ENCODE measurements at places on chromosomes 7 and 10.

GRCh38 chr10:11551916-11552602, 59.4 kb downstream of the USP6NL start:
- H3K27ac ChIP-seq: no peak overlapping the region
- peaks cover 14% of the 10 kb centered on the region for H3K36me3 ChIP-seq
- DNase-seq: no peak
- no peak overlapping the region for H3K4me3 ChIP-seq

DNA sequence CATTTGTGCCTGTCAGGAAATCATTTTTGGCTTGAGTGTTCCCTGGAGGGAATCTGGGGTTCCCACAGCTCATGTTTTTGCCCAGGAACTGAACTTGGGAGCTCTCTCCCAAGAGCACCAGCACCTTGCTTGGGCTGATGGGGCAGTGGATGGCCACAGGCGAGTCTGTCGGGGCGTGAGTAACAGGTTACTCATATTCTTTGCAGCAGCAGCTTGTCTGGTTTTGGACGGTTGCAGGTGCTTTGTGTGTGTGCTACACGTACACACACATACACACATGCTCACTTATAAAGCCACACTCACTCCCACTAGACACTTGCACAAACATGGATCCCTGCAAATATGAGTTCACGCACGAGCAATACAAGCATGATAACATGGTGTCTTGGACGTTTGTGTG, 2.9 kb upstream of the PALD1 start:
- H3K4me1 ChIP-seq: peaks cover 17% of the 10 kb centered on the region
- H3K27me3 ChIP-seq: peaks cover 19% of the 10 kb centered on the region
- no peak overlapping the region for H3K27ac ChIP-seq
- peak overlapping the region; percentile 62 for H3K4me3 ChIP-seq

GRCh38 chr7:136685501-136686173, 182.8 kb upstream of the CHRM2 start:
- DNase-seq: no peak
- no peaks in the 10 kb centered on the region for H3K27me3 ChIP-seq
- no peaks in the 10 kb centered on the region for H3K36me3 ChIP-seq

GRCh38 chr7:1025743-1026581, 18.4 kb upstream of the GPR146 start:
- peaks cover 20% of the 10 kb centered on the region for H3K4me1 ChIP-seq
- H3K4me3 ChIP-seq: peak overlapping the region; percentile 75
- H3K27ac ChIP-seq: no peak overlapping the region
- H3K27me3 ChIP-seq: peaks cover 2% of the 10 kb centered on the region

DNA sequence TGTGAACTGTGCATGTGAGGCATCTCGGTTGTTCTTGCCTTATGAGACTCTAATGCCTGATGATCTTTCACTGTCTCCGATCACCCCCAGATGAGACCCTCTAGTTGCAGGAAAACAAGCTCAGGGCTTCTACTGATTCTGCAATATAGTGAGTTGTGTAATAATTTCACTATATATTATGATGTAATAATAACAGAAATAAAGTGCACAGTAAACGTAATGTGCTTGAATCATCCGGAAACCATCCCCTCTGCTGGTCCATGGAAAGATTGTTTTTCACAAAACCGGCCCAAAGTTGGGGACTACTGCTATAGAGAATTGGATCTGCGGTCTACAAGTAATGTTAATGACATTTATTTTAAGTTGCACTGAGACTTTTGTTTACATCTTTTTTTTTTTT, 126.7 kb downstream of the TPST1 start:
- H3K27ac ChIP-seq: no peak overlapping the region
- H3K27me3 ChIP-seq: no peaks in the 10 kb centered on the region
- H3K4me3 ChIP-seq: no peak overlapping the region
- peaks cover 12% of the 10 kb centered on the region for H3K36me3 ChIP-seq
- no peak for DNase-seq

GRCh38 chr10:31830887-31831286, 97.7 kb downstream of the ARHGAP12 start:
- H3K4me3 ChIP-seq: no peak overlapping the region
- peaks cover 3% of the 10 kb centered on the region for H3K36me3 ChIP-seq
- no peak for DNase-seq

DNA sequence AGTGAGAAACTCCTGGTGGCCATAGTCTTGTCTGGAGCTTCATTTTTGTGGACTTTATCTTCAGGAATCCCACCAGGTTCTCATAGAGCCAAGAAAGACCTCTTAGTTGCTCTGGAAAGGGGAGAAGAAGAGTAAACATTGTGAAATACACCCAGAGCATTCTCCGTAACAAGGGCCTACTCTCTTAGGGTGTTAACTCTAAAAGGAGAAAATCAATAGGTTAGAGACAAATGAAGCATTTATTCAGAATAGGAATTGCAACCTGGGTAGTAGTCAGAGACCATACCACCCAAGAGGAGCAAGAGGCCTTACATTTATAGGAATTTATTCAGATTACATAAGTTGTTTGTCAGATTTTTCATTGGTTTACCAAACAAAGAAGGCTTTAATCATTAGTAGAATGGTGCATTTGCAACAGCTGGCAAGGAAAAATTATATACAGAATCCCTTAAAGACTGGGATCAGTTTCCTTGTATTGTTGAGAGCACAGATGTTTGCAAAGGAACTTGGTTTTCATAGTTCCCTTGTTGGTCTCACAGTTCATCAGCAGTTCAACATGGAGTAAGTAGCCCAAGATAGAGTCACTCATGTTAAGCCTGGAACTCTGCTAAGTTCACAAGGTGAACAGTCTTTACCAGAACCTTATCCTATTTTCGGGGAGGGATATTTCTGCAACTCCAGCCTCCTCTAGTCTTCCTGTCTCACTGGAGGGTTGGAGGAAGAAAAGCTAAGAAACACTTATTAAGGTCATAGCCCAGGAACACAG, 53.2 kb upstream of the TMEM140 start:
- no peaks in the 10 kb centered on the region for H3K4me1 ChIP-seq
- H3K27me3 ChIP-seq: no peaks in the 10 kb centered on the region
- H3K36me3 ChIP-seq: no peaks in the 10 kb centered on the region
- H3K27ac ChIP-seq: no peak overlapping the region

- no peak overlapping the region for H3K4me3 ChIP-seq
- no peak overlapping the region for H3K27ac ChIP-seq
- peaks cover 20% of the 10 kb centered on the region for H3K36me3 ChIP-seq
- H3K4me1 ChIP-seq: no peaks in the 10 kb centered on the region
- no peak for DNase-seq
- no peaks in the 10 kb centered on the region for H3K27me3 ChIP-seq
These were observed 11.8 kb downstream of the ZKSCAN1 start for GRCh38 chr7:100027197-100027596.

DNA sequence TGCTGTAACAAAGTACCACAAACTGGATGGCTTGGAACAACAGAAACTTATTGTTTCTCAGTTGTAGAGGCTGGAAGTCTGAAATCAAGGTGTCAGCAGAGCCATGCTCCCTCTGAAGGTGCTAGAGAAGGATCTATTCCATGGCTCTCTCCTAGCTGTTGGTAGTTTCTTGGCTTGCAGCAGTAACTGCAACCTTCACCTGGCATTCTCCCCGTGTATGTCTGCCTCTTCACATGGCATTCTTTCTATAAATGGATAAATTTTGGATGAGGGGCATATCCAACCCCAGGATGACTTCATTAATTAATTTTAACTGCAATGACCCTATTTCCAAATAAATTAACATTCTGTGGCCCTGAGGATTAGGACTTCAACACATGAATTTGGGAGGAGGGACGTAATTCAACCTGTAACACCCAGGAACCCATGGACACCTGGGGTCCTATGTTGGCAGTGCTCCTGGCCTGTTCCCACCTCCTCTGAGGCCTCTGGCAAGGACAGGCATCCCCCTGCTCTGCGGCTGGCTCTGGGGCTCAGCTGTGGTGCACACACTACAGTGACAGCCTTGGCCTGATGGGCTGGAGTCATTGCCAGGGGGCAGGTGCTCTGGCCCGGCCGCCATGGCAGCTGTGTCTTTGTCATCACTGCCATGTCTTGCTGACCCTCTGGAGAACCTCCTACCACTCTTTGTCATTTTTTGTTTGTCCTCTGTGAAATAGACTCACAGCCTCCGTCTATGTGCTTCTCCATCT, 30.8 kb downstream of the LSMEM1 start:
- no peak overlapping the region for H3K4me3 ChIP-seq
- H3K36me3 ChIP-seq: no peaks in the 10 kb centered on the region
- no peak for DNase-seq
- H3K27me3 ChIP-seq: no peaks in the 10 kb centered on the region

DNA sequence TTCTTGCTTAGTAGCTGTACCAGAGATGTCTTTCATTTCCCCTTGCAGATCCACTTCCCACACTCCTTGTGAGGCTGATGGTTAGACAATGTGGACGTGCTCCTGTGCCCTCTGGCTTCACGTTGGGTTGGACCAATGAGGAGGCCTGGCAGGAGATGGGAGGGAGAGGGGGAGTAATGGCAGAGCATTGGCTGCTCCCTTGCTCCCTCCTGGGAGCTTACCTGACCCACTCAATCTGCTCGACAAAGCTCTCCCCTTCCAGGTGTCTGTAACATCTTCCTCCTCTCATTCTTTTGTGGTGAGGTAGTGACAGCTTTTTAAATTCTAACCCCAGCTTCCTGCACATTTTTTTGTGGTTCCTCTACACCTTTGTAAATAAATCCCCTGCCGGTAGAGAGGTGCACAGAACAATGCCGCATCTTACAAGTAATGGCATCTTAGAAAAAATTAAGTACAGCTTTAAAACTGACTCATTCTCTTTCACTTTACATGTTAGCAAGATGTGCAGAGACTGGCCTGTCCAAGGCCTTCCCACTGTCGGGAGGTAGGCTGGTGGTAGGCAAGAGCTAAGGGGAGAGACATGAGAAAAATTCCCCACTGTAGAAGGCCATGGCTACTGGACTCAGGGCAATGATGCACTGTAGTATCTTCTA, 134.3 kb downstream of the HTR7 start:
- DNase-seq: no peak
- no peaks in the 10 kb centered on the region for H3K36me3 ChIP-seq
- H3K4me3 ChIP-seq: no peak overlapping the region
- peaks cover 3% of the 10 kb centered on the region for H3K4me1 ChIP-seq
- no peaks in the 10 kb centered on the region for H3K27me3 ChIP-seq

- no peaks in the 10 kb centered on the region for H3K36me3 ChIP-seq
- peaks cover 8% of the 10 kb centered on the region for H3K27me3 ChIP-seq
- no peak overlapping the region for H3K27ac ChIP-seq
- no peak overlapping the region for H3K4me3 ChIP-seq
These were observed 384.0 kb downstream of the SORCS3 start for GRCh38 chr10:105025092-105025491.

DNA sequence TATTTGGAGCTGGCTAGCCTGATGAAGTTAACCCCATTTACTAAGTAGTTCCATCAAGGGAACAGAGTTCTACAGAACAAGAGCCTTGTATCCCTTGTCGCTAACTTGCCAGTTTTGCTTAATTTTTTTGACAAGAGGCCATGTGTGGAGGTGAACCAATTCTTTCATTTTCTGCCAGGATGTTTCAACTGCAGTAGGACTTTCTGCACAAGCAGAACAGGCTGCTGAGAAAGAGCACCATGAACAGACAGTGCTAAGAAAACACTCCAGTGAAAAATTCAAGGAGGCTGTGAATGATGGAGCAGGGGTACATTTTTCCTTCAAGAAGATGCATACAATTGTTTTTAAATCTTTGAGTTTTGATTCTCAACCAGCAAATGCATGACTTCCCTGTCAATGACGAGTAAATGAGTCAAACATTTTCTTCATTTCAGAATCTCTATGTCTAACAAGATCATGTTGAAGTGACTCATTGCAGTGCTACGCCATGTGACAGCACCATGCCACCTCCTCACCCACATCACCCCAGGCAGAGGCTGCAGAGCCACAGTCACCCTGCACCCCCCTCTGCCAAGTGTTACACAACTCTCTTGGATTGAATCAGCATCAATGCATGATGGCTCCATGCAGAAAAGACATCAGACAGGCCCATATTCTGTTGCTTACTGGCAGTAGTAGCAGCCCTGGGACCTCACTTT, 193.1 kb downstream of the COBL start:
- H3K4me1 ChIP-seq: peaks cover 10% of the 10 kb centered on the region
- no peak overlapping the region for H3K4me3 ChIP-seq
- no peak for DNase-seq
- no peaks in the 10 kb centered on the region for H3K27me3 ChIP-seq
- H3K36me3 ChIP-seq: no peaks in the 10 kb centered on the region
- no peak overlapping the region for H3K27ac ChIP-seq
